NCI-H1436 treated with DMSO at 0.1 percent for 48 hours (cell line): ENCODE measurements at places on chromosomes 3 and 15.

- no peak for DNase-seq
These were observed 52.3 kb upstream of the PIAS1 start for GRCh38 chr15:68001811-68002210.

GRCh38 chr3:60206206-60206605 is 1045.0 kb downstream of the FHIT start:
- DNase-seq = no peak

GRCh38 chr3:146903927-146904326 is 298.8 kb upstream of the PLSCR5 start:
- no peak for DNase-seq

DNA sequence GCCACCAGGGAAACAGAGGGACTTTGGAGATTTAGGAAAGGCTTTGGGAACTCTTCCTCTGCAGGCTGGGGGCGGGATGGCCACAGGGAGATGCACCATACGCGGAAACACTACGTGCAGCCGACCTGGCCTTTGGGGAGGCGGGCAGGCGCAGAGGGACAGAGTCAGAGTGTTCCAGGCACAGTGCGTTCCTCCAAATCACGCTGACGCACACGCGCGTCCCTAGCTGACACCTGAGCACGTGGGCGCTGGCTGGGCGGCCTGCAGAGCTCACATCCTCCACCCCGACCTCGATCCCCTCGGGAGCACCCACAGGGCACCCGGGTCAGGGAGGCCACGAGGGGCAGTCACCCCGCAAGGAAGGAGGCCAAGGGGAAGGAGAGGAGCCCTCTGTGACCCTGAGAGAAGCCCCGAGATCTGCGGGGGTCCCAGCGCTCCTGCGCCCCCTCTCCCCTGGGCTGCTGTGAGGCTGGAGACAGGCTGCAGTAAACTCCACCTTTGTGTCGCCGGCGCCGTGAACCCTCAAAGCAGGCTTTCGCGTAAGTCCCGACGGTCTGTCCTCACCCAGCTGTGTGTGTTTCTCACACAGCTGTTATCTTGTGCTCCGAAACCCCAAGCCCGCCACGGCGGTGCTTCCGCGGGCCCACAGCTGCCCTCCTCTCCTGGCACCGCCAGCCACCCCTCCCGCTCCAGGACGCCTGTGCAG is 196.3 kb downstream of the OCA2 start:
- DNase-seq = no peak

GRCh38 chr15:45121706-45122417 is 7.7 kb downstream of the DUOXA2 start:
- no peak for DNase-seq

DNA sequence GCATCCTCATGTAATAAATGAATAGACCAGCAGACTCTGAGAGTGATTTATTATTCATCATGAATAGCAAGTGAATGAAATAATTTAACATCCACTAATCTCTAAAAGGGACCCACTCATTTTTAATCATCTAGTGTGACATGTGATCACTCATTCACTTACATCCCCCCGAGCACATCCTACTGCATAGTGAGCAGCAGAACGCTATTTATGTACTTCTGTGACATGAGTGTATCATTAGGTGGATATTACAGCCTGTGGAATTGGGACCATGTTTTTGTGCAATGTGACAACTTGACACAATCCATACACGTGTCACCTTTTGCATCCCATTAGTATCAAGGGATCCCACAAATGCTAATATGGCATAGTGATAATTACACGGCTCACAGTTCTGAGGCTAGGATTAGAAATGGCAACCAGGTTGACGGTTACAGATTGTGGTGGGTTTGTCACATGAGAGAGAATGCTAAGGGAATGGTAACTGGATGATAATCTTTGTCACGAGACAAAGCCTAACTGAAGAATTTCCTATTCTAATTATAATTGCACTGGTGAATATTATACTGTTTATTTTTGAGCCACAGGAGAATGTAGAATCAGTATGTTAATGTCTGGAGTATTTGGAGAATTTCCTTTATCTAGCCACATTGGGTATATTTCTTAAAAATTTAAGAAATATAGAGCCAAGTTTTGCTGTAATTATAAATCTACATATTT is 595.2 kb upstream of the TBL1XR1 start:
- no peak for DNase-seq

GRCh38 chr3:126422121-126422520 is 27.4 kb downstream of the CFAP100 start:
- DNase-seq = no peak

DNA sequence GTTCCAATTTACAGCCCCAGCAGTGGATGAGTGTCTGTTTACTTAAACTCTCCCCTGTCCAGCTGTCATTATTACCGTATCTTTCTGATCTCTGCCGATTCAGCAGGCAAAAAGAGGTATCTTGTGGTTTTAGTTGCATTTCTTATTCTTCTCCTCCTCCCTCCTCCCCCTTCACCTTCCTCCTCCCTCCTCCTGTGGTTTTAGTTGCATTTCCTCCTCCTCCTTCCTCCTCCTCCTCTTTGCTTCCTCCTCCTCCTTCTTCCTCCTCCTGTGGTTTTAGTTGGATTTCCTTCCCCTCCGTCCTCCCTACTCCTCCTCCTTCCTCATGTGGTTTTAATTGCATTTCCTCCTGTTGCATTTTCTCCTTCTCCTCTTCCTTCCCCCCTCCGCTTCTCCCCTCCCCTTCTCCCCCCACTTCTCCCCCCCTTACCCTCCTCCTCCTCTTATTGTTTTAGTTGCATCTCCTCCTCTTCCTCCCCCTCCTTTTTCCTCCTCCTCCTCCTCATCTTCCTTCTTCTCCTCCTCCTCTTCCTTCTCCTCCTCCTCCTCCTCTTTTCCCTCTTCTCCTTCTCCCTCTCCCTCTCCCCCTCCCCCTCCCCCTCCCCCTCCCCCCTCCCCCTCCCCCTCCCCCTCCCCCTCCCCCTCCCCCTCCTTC is 25.3 kb upstream of the VPS33B start:
- no peak for DNase-seq

GRCh38 chr3:48356419-48356818 is 15.6 kb upstream of the FBXW12 start:
- no peak for DNase-seq

GRCh38 chr3:99601515-99601914 is 36.9 kb upstream of the COL8A1 start:
- DNase-seq = no peak

DNA sequence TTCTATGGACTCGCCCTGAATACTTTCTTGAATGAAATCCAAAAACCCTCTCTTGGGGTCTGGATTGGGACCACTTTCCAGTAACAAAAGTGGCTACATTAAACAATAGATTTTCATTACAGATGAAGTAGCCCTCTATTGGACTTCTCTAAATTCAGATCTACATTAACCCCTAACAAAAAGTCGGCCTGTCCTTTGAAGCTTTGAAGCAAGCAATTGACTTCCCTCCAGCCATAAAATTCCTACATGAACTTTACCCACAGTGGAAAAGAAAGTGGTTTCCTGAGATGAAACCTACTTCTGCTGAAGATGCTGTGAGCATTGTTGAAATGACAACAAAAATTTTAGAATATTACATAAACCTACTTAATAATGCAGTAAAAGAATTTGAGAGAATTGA is 967.1 kb upstream of the ROBO1 start:
- no peak for DNase-seq

GRCh38 chr3:141926929-141927328 is 50.5 kb downstream of the ATP1B3 start:
- DNase-seq = no peak
